GM04504 (cell line): ENCODE measurements at places on chromosomes 5 and 9.

DNA sequence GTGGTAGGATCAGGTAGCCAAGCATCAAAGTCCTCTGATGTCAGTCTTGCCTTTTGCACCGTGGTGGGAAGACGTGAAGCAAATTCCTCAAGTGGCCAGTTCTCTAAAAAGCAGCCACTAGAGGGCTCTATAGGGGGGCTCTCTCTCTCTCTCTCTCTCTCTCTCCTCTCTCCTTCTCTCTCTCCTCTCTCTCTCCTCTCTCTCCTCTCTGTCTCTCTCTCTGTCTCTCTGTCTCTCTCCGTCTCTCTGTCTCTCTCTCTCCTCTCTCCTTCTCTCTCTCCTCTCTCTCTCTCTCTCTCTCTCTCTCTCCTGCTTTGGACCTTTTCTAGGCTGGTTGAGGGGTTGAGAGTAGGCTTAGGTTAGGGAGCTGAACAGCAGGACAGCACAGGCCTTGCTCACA is 13.9 kb upstream of the OSMR start:
- DNase-seq = no peak

- no peak for DNase-seq
Measured at GRCh38 chr5:112196584-112196983, 222.5 kb downstream of the EPB41L4A start.

- no peak for DNase-seq
Measured at GRCh38 chr9:110543631-110544051, 35.9 kb downstream of the SVEP1 start.

DNA sequence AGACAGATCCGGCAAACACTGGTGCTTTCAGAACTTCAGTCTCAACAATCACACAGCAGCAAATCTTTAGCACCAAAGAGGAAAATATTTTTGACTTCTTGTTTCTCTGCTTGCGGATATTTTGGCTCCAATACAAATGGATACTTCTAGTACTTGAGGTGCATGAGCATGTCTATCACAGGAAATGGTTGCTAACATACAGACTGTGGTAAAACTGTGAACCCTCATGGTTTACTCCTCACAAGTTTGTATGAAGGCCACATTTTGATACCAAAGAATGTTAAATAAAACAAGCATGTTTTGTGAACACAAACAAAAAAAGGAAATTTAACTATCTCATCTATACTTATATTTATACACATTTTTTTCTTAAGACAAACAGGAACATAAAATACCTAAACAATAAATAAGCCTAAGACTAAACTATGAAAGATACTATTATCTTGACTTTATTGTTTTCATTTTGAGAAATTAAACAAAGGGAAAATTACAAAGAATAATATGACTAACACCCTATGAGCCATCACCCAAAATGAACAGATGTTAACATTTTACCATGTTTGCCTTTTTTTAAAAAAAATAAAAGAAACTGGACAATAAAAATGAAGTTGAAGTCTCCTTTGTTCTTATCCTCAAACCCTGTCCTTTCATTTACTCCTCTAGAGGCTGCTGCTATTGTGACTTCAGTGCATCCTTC is 135.0 kb upstream of the LHFPL2 start:
- no peak for DNase-seq

DNA sequence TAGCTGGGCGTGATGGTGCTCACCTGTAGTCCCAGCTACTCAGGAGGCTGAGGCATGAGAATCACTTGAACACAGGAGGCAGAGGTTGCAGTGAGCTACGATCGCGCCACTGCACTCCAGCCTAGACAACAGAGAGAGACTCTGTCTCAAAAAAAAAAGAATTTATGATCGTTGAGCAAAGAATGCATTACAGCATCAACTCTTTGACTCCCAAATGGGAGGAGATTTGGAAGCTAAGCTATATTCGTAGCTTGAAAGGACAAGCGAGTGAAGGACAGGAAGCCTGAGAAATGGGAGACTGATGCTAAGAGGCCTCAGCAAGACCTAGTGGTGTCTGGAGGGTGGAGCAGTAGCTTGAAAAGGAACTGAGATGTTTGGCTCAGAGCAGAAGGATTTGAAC is 10.3 kb upstream of the CCIN start:
- no peak for DNase-seq

GRCh38 chr5:181168595-181169118 is 21.3 kb downstream of the OR2V2 start:
- DNase-seq = no peak
